Esophagus squamous epithelium (tissue), 5 donors: ENCODE measurements at places on chromosomes 1 and 21.
A peak's percentile ranks its signal among the peaks of the same experiment; 100 is the strongest.

GRCh38 chr1:85144351-85144750 lies 56.5 kb downstream of the SYDE2 start:
- DNase-seq: no peak

DNA sequence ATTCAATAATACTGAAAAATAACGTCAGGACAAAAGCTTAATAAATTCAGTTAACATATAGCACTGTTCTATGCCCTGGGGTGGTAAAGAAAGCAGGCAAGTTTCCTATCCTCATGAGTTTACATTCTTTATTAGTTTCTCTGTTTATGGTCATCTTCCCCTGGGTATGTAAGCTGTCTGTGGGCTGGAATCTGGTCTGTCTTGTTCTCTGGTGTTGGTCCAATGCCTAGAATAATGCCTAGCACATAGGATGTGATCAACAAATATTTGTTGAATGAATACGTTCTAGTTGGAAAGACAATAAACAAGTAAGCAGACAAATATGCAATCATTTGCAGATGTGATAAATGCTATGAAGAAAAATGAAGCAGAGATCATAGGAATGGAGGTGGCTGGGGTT lies 7.2 kb upstream of the IGSF3 start:
- no peak for DNase-seq

- peak; percentile 34 for DNase-seq
Measured at GRCh38 chr1:23562137-23562876, 3.0 kb upstream of the ID3 start.

- no peak for DNase-seq
Measured at GRCh38 chr21:17371450-17371849, 141.4 kb upstream of the CXADR start.

GRCh38 chr1:6270401-6270800 lies 9.5 kb upstream of the GPR153 start:
- no peak for DNase-seq

DNA sequence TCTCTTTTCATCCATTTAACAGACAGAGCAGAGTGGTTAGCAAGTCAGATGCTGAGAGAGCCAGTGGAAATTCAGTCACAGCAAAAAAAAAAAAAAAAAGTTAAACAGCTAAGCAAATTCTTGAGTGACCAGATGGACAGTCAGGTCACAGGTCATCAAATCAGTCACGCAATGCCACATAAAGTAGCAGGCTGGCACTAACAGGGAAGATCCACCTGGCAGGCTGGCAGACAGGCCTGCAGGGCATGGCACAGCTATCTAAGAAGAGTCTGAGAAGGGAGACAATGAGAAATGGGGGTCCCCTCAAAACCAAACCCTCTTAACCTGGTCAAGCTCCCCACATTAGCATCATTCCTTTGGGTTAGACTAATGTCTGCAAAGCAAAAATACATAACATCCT lies 371.9 kb downstream of the TTLL7 start:
- DNase-seq: no peak

GRCh38 chr1:100998426-100998825 lies 27.2 kb downstream of the DPH5 start:
- no peak for DNase-seq

DNA sequence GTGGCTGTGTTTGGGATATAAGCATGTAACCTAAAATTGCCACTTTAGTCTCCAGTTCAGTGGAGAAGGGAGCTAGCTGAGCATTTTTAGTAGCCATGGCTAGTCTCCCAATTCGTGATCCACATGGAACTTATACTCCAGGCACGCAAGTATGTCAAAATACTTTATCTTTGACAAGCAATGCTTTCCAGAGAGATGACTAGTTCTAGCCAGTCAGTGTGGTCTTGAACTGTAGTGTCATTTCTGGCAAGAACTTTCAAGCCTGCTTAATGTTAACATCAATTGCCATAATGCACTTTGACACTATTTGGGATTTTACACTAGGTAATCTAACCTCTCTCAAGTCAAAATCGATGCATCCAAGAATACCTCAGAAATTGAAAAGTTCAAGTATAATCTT lies 660.0 kb downstream of the PTPRC start:
- DNase-seq: no peak

GRCh38 chr1:80769208-80769750 lies 1031.5 kb upstream of the ADGRL2 start:
- DNase-seq: no peak

GRCh38 chr1:236108027-236108648 lies 34.2 kb upstream of the GPR137B start:
- DNase-seq: no peak

DNA sequence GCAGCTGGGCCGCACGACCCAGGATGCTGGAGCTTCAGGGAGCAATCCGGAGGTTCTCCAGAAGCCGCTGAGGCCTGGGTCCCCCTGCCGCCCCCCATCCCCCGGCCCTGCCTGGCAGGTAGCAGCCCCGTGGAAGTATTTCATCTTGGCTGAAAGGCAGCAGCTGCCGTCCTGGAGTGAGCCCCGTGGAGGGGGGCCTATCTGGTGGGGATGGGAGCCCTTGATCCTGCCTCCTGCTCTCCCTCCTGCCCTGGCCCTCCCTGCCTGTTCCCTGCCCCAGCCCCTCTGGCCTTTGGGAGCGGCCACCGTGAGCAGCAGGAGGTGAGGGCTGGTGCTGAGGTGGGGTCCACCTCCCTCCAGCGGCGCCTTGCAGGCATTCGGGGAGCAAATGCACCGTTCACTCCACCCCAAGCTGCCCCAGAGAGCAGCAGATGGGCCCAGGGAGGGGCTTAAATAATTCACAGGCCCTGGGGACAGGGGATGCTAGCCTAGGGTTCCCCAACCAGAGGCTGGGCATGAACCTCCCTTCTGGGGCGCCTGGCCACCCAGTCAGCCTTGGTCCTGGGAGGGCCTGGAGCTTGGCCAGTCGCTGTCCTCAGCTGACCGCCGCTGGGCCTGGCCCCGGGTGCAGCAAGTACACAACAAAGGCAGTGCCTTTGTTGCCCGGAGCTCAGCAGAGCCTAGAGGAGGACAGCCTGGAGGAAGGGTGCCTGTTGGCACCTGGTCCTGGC lies 23.7 kb upstream of the PLCH2 start:
- no peak for DNase-seq

DNA sequence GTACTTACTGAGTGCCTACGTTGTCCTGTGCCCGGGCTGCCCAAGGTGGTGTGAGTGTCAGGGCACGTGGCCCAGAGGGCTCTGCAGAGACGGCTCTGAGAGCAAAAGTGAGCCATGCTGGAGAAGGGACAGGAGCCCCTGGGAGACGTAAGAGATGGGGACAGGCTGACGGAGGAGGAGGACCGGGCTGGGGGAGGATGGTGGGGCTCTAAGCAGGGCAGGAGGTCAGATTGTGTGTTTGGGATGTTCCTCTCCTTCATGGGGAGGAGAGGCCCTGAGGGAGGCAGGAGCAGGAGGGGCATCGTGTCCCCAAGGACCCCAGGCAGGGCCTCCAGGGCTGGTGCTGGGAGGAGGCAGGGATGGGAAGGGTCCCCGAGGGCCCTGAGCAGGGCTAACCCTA lies 158.9 kb downstream of the PCBP3 start:
- DNase-seq: no peak

- no peak for DNase-seq
Measured at GRCh38 chr1:8343464-8344001, 25.6 kb downstream of the SLC45A1 start.

GRCh38 chr1:5826601-5827000 lies 165.6 kb downstream of the NPHP4 start:
- no peak for DNase-seq

DNA sequence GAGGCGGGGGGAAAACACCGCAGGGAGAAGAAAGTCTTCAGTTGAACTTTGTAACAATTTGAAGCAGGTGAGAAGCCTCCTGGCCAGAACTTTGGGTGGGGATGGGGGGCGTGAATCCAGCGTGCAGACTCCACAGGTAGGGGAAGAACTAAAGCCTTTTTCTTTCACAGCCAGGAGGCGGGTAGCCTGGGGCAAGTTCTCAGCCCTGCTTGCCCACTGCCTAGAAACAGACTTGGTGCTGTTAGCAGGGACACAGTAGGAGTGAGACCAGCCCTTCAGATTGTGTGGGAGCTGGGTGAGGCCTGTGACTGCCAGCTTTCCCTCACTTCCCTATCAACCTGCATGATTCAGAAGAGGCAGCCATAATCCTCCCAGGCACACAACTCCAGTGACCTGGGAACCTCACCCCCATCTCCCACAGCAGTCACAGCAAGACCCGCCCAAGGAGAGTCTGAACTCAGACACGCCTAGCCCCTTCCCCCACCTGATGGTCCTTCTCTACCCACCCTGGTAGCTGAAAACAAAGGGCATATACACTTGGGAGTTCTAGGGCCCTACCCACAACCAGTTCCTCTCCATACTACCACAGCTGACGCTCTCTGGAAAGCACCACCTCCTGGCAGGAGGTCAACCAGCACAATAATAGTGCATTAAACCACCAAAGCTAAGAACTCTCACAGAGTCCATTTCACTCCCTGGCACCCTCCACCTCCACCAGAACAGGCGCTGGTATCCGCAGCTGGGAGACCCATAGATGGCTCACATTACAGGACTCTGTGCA lies 83.5 kb upstream of the CDC42BPA start:
- DNase-seq: no peak

DNA sequence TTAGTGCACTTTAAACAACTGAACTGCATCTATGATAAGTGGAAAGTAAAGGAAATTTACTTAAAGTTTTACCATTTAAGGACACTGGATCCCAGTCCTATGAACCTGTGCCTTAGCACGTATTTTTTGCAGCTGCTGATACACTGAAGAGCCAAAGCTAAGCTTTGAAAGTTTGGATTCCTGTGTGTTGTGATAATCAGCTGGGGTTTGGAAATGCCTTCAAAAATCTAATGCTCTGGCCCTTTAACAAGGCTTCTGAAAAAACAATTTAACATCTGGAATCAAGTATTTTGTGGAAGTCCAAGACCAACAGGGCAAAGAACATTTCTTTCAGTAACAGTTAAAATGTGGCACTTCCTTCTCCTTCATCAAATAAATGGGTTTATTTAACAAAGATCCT lies 51.8 kb downstream of the DDAH1 start:
- no peak for DNase-seq

GRCh38 chr1:14707531-14708445 lies 109.3 kb downstream of the KAZN start:
- no peak for DNase-seq

DNA sequence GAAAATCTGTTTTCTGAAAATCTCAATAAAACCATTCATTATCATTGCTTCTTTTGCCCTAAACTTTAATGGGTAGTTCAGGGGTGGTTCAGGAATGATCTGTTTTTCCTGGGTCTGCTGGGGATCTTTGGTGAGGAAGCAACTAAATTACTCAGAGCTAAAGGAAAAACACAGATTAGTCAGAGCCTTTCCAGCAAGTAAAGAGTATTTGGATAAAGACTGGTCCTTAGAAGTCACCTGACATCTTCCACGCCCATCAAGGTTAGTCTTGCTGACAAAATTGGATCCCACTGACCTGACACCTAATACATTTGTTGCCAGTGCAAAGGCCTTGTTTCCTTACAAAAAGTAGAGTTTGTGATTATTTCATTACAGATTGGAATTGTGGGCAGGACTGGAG lies 24.2 kb downstream of the HSPA13 start:
- DNase-seq: no peak
